ENCODE measurements at places on chromosomes 16 and 17.

GRCh38 chr16:28218109-28218508, 6.3 kb upstream of the XPO6 start:
- DNase-seq: peak; percentile 55

- DNase-seq: no peak
Observed at GRCh38 chr16:88279998-88280397, 102.8 kb upstream of the ZNF469 start.

- DNase-seq: no peak
Observed at GRCh38 chr16:77469634-77470033, 34.8 kb upstream of the ADAMTS18 start.

GRCh38 chr16:56995136-56995805, 5.9 kb downstream of the NLRC5 start:
- no peak for DNase-seq

GRCh38 chr17:76940295-76940694, 72.1 kb downstream of the MGAT5B start:
- DNase-seq: no peak

GRCh38 chr16:3938843-3939624, 58.5 kb upstream of the CREBBP start:
- peak; percentile 39 for DNase-seq

DNA sequence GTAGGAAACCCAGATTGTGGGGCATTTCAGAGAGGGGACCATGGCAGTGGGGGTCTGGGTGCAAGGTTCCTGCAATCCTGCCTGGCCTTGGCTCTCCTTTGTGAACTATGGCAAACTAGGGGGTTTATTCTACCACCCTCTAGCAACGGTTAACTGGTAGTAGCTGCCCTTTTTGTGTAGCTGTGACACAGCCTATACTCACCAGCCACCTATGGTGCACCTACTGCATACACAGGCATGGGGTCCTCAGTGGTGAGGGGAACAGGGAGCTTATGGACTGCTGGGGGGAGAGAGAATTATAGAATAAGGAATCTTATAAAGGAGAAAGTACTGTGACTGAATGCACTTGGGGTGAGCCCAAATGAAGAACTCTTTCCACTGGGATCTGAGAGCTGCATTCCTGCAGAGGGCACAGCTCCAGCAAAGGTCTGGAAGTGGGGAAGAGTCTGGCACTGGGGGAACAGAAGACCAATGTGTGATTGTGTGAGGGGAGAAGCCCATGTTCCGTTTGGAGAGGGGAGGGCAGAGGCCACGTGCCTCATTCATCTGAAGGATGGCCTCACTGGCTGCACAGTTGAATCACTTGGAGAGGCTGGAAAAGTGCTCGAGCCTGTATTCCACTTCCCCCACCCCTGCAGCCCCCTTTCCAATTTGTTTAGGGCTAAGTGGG, 2.1 kb downstream of the MT1X start:
- DNase-seq: no peak

GRCh38 chr16:22878955-22879354, 65.0 kb downstream of the HS3ST2 start:
- no peak for DNase-seq

- DNase-seq: no peak
Observed at GRCh38 chr17:62581764-62582163, 45.7 kb upstream of the MRC2 start.

DNA sequence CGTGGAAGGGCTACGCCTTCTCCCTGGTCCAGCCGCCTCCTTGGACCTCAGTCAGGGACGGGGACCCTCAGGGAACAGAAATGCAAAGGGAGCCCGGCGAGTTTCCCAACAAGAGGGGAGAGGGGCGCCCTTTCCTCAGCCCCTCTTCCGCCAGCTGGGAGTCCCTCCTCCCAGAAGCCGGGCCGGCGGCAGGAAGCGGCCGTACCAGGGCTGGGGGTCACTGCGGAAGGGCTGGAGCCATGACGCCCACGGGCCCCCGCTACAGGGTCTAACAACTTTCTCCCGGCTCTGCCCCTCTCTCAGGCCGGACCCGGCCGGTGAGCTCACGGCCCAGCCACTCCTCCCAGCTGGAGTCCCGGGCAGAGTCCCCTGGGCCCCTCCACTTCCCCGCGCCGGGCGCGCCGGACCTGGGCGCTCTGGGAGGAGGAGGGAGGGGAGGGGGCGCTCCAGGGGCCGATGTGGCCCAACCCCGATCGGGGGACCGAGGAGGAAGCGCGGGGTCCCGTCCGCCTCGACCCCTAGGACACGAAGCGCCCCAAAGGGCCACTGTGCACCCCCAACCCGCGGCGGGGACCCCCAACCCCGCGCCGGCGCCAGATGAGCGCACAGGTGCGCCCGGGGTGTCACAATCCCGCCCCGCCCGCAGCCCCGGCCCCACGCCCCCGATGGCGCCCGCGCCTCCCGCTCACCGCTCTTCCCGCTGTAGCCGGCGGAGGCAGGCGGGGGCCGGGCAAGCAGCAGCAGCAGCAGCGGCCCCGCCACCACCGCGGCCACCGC, 578 bp downstream of the PGAP6 start:
- no peak for DNase-seq

GRCh38 chr16:57401943-57402640, 2.5 kb upstream of the CCL17 start:
- no peak for DNase-seq

GRCh38 chr16:680967-681745, 946 bp downstream of the STUB1 start:
- no peak for DNase-seq

GRCh38 chr16:88013091-88013609, 61.9 kb downstream of the BANP start:
- DNase-seq: no peak

DNA sequence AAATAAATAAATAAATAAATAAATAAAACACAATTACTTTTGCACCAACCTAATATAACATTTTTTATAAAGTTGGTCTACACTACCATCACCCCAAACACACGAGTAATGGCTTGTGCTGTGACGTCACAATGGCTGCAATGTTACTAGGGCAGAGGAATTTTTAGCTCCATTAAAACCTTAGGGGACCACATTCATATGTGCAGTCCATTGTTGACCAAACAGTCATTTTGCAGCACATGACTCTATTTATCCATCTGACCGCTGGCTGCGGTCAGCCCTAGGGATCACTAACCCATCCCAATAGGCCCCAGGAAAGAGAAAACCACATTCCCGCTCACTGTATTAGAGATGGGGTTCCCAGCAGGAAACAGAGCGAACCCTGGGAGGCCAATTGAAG, 9.6 kb downstream of the CDH5 start:
- no peak for DNase-seq

DNA sequence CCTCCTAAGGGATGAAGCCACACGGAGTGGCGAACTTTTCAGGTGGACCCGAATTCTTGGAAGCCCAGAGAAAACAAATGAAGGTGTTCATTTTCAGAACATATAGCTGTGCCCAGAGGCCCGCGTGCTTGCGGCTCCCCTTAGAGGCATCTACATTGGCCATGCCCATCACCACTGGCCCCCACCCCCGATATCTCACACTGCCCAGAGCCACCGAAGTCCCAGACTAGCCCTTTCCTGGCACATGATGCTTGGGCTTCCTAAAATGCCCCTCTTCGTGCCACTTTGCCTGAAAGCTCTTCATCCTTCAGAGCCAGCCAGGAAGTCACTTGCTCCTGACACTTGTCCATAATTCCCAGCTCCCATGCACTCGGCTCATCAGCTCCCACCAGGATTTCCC, 2.1 kb upstream of the HEXIM1 start:
- DNase-seq: no peak

GRCh38 chr17:41437769-41438168, 3.0 kb downstream of the KRT38 start:
- no peak for DNase-seq

GRCh38 chr17:79155701-79156100, 81.1 kb downstream of the ENGASE start:
- DNase-seq: no peak

GRCh38 chr17:6386041-6386630, 48.8 kb downstream of the AIPL1 start:
- no peak for DNase-seq

DNA sequence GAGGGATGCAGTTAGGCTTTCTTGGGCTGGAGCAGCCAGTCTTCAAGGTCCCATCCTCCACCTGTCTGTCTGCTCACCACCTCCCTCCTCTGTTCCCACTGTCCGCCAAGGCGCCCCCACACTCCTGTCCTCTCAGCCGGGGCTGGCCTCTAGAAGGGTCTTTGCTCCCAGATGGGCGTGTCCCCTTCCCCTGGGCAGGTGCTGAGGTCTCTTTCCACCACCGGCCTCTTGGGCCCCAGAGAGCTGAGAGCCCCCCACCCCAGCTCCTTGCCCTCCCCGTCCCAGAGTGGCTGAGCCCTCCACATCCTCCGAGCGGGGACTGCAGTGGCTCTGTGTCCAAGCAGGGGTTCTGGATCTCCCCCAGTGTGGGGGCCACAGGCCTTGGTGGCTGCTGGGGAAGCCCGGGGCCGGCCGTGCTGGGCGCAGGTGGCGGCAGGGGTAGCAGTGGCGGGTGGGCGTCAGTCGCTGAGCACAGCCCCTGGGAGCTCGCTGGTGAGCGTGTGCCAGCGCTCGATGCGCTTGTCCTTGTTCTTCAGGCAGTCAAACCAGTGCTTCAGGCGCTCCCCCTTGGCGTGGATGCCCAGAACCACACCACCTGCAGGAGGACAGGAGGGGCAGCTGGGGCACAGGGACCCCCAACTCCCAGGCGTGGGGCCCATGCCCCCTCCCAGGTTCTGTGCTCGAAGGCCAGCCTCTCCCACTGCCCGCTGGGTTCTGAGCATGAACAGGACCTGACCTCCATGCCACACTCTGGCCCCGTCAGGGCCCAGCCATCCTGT, 9.8 kb downstream of the SCGB1C2 start:
- no peak for DNase-seq

DNA sequence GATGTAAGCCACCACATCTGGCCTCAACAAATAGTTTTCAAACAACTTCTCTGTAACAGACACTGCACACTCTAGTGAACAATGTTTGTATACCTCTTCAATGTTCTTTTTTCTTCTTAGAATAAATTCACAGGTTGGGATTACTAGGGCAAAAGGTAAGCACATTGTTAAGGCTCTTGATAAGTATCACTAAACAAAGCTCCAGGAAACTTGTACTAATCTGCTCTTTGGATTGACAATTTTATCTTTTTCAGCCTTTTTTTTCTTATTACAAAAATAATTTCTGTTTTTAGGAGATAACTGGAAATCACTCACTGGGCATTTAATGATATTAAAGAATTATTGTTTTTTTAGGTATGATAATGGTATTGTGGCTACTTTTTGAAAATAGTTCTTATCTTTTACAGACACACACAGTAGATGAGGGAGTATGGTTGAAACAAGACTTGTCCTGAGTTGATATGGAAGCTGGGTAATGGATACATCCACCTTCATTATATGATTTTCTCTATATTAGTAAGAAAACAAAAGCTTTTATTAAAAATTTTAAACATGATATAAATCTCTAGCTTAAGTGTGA, 7.7 kb upstream of the MPRIP start:
- DNase-seq: no peak

GRCh38 chr16:2596747-2597559, 59.1 kb downstream of the PDPK1 start:
- no peak for DNase-seq
